ENCODE measurements at places on chromosomes 3 and 15.

DNA sequence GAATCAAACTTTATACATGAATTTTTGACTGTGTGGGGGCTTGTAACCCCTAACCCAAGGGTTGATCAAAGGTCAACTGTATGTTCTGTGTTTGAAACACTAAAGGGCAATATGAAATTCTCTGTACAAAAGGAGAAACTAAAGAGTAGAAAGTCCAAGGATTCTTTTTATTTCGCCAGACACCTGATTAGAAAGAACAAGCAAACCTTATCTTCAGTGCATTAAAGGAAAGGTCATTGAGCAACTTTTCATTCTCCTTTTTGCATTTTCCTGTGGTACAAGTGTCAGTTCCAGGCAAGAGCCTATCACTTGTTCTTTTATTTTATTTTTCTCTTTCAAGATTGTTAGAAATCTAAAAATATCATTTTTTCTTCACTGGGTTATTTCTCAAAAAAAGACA lies 430.1 kb upstream of the EPHA3 start:
- DNase-seq: no peak

GRCh38 chr3:61857297-61857696 lies 295.9 kb downstream of the PTPRG start:
- DNase-seq: no peak

DNA sequence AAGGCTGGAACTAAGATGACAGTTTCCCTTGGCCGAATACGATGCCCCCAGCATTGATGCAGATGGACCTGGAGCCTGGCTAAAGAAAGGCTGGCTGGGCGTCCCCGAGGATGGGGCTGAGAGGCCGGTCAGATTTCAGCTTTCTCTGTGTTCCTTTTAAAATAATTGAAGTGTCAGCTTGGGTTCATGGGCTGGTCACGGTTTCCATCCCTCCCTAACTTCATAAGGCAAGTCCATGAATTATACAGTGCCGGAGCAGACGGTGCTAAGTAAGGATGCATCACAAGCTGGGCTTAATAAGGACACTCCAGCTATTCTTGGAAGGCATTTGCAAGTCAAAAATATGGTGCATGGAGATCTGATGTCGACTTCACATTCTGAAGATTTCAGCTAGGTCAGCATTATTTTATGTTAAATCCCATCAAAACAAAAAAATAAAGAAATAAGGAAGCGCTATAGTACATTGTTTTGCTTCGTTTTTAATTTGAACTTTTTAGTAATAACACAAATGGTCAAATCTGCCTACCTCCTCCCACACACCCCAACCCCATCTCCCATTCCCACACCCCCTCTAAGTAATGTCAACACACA lies 220.8 kb downstream of the RPLP1 start:
- no peak for DNase-seq

- DNase-seq: no peak
Measured at GRCh38 chr3:5846261-5846660, 658.8 kb downstream of the EDEM1 start.

DNA sequence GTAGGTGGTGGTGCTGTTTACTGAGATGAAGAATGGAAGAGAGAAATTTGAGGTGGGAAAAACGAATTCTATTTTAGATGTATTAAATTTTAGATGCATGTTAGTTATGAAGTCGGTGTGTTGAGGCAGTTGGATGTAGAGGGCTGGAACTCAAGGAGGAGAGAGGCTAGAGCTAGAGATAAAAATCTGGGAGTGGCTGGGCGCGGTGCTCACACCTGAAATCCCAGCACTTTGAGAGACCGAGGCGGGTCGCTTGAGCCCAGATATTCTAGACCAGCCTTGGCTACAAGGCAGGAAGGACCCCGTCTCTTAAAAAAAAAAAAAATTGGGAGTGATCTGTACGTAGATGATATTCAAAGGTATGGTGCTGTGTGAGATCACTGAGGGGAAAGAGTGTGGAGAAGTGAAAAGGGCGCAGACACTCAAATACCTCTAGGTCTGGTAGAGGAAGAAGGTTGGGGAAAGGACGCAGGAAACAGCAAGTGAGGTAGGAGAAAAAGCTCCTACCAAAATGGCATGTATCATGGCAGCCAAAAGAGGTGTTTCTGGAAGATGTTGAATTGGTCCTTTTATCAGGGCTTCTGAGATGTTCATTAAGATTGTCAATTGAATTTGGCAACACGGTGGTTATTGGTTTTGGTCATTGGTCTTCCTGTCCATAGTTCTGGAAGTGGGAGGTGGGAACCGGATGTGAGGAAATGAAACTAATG lies 1.8 kb downstream of the YEATS2 start:
- no peak for DNase-seq
